ENCODE measurements at places on chromosomes 6 and 20. TPM values are rescaled to one million over a fixed set of nuclear protein-coding genes. Genes with fewer than 3 reads are reported as not detected.

- no peak for DNase-seq
Measured at GRCh38 chr20:62258499-62259293, 20.4 kb downstream of the OSBPL2 start.

Gene ELOVL2
- 15.5 TPM for total RNA-seq

DNA sequence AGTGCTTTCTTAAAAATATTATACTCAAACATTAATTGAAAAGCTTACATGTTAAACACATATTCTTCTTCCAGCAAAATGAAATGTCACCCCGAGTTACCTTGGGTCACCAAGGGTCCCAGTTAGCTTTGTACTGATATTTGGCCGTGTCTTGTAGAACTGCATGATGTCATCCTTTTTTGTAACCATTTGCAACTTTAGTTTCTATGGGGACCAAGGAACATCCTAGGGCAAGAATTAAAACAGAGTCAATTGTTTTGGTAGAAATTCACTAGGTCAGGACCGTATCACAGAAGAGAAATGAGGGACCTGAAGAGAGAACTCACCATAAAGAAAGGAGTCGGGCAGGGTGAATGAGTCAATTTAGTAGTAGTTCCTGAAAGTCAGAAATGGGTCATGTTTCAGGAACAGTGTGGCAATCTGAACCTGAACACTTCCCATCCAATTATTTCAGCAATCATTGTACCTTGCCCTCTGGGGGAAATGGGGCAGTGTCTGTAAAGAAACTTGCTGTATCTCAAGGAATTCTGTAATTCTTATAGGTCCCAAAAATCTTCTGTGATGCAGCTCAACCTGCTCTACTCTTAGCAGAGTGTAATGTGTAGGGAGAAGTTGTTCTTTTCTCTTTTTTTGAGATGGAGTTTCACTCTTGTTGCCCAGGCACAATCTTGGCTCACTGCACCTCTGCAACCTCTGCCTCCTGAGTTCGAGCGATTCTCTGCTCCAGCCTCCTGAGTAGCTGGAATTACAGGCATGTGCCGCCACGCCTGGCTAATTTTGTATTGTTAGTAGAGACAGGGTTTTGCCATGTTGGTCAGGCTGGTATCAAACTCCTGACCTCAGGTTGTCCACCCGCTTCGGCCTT, 5.3 kb upstream of the AKAP7 start:
- DNase-seq, result no peak

DNA sequence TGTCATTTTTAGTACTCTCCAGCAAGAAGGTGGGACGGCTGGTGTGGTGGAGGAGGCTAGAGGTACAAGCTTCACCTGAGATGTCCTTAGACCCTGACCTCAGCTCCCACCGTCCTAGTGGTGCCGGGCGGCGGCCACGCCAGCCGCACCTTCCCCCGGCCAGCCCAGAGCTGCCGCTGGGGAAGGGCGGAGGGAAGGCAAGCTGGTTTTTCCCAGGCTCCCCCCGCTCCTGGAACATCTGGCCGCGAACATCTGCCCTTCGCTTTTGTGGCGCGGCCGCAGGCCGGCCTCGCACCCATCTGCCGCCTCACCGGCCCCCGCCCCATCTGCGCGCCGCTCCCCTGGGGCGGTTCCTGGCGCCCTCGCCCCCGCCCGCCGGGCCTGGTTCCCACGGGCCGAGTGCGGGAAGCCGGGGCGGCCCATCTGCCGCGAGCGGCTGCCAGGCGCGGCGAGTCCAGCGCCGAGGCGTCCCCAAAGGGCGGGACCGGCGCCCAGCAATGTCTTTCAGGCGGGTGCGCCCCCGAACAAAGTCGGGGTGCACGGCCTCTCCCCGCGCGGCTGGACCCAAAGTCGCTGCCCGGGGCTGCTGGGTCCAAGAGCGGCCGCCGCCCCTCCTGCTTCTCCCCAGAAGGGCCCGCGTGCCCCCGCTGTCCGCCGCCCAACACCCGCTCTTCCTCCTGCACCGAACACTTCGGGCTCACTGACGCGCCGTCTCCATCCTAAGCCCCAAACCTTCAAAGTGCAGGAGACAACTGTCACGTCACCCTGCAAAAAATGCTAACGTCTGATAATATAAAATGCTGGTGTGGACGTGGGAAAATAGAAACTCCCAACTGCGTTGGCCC, 17.3 kb upstream of the ID1 start:
- DNase-seq, result no peak

DNA sequence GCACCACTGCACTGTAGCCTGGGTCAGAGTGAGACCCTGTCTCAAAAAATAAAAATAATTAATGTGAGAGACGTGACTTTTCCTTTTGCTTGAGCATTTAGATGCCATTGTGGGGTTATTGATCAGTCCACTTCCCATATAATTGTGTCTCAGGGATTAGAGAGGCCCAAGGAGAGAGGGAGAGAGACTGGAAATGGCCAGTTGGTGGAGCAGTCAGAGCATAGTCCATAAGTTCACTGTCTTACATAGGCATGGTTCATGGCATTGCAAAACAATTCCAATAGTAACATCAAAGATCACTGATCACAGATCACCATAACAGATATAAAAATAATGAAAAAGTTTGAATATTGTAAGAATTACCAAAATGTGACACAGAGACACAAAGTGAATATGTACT, 15.2 kb upstream of the SDHAF4 start:
- DNase-seq, result no peak

Gene ATP6V1G2
- 0.36 TPM for total RNA-seq

Gene SLC26A8
- not detected for total RNA-seq

DNA sequence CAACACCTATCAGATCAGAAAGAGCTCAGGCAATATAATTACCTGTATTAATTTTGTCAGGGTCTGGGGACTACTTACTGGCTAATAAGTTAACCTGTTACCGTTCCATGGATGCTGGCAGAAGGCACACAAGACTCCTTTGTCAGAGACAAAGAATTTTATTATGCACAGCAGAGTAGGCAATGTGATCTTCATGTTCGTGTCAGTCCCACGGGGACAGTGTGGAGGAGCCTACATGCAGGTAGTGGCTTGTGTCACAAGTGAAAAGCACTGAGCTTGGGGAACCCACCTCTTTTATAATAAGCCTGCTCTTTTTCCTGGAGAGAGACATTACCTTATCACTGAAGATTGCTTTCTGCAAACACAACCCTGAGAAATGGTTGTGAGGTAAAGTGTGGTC, 96.9 kb downstream of the CD164 start:
- DNase-seq, result no peak

GRCh38 chr6:117847912-117848311, 59.2 kb upstream of the SLC35F1 start:
- no peak for DNase-seq

Gene PROKR2
- not detected for total RNA-seq
